ENCODE measurements at places on chromosomes 16 and 17. TPM values are rescaled to one million over a fixed set of nuclear protein-coding genes. Genes with fewer than 3 reads are reported as not detected.

- no peak for DNase-seq
Measured at GRCh38 chr16:54123766-54124165, 162.8 kb downstream of the IRX3 start.

- no peak for DNase-seq
Measured at GRCh38 chr17:73234736-73235135, 26.9 kb downstream of the CPSF4L start.

DNA sequence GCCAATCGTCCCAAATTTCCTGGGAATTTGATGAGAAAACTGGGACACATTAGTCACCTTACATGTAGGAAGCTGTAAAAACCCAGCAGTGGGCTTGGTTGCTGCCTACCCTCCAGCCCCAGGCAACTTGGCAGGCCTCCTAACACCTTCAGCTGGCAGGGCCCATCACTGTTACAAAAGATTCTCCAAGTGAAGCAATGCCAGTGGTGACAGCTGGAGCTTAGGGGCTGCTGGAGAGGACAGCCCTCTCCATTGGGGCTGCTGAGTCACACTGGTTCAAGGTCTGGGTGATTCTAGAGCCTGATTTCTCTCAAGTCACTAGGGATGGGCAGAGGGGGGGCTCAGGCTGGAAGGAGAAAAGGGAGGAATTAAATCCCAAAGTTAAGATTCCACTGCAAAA is 180.6 kb downstream of the COPRS start:
- no peak for DNase-seq

- DNase-seq, result no peak
Measured at GRCh38 chr17:67922503-67922902, 73.8 kb downstream of the C17orf58 start.

DNA sequence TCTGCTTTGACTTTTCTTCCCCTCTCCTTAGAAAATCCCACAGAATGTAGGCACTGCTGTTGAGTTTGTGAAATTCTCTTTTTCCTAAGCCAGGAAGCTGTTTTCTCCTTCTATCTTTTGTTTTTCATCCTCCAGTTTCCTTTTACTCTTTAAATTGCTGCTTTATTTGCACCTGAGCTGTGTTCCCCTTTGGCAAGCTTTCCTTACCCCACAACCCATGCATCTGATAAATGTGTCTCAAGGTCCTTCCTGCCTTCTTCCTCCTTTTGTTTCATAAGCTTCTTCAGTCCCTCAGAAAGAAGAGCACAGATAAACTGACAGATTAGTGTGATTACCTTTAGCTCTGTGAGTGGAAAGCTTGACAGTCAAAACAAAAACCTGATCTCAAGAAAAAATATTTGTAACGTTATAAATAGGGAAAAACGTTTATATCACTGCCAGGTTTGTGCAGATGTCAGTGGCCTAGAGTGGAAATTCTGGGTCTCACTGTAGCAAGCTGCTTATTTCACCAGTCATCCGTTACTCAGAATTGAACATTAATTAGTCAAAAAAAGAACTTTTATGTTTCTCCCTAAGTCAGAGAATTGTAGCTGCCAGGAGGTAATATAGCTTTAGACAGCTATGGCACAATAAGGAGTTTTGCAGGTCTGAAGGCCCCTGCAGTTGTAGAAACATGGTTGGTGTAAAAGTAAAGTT is 23.6 kb downstream of the GSDMB start:
- no peak for DNase-seq

GRCh38 chr17:13759518-13760335 is 158.0 kb upstream of the HS3ST3A1 start:
- no peak for DNase-seq

RCVRN gene
- not detected for total RNA-seq

DNA sequence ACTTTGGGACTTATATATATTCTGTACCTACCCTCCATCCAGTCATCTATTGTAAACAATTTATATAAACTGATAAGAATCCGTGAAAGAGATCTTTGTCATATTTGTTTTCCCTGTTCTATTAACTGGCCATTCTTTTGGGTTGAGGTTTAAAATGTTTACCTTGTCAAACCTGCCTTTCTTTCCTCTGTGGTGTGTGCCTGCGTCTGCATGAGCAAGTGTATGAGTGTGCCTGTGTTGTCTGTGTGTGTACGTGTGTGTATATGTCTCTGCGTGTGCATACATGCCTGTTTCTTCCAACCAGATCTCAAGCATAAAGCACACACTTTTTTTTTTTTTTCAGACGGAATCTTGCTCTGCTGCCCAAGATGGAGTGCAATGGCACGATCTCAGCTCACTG is 201.5 kb downstream of the C16orf95 start:
- no peak for DNase-seq

ANKS3 gene
- total RNA-seq, result 11.8 TPM

GRCh38 chr17:4109449-4109848 is 33.4 kb downstream of the ZZEF1 start:
- DNase-seq, result no peak

- DNase-seq, result no peak
Measured at GRCh38 chr16:21279501-21279900, 1.4 kb upstream of the CRYM start.

CD300LB gene
- total RNA-seq, result not detected

SBK1 gene
- 16.5 TPM for total RNA-seq

TRIM65 gene
- 13.6 TPM for total RNA-seq

GRCh38 chr16:51450376-51450775 is 299.3 kb upstream of the SALL1 start:
- DNase-seq, result no peak

WWOX gene
- total RNA-seq, result 24.1 TPM

DNA sequence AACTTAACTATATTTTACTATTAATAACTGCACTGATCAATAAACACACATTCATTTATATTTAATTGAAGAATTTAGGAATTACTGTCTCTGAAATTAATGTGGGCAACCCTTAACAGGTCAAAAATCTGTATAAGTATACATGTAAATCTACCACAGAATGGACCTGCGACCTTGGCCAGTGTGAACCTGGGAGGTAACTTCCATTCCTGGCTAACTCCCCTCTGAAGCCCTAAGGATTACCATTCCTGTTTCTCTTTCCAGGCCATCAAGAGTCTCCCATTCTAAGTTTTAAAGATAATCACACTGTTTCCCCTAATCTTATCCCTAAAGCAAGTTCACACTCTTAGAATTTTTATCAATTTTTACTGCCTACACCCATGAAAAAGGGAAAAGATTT is 58.1 kb downstream of the SMURF2 start:
- no peak for DNase-seq

GRCh38 chr17:12851901-12852435 is 62.7 kb downstream of the ARHGAP44 start:
- DNase-seq, result no peak

DNA sequence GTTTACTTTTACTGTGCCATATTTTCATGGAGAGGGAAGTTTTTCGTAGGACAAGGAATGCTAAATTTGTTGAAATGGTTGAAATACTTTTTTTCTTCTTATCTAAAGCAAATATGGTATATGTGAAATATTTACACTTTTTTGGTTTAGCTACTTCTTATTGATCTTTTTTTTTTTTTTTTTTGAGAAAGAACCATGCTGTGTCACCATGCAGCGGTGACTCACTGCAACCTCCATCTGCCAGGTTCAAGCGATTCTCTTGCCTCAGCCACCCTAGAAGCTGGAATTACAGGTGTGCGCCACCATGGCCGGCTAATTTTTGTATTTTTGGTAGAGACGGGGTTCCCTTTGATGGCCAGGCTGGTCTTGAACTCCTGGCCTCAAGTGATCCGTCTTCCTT is 100.5 kb downstream of the FTO start:
- no peak for DNase-seq

- DNase-seq, result no peak
Measured at GRCh38 chr16:12587646-12588277, 215.9 kb downstream of the CPPED1 start.
